Left lung (tissue), 14 donors: ENCODE measurements at places on chromosomes 1 and 21. TPM values are rescaled to one million over a fixed set of nuclear protein-coding genes. Genes with fewer than 3 reads are reported as not detected.

GRCh38 chr1:20660363-20660762, 806 bp downstream of the DDOST start:
- no peak for DNase-seq

DNA sequence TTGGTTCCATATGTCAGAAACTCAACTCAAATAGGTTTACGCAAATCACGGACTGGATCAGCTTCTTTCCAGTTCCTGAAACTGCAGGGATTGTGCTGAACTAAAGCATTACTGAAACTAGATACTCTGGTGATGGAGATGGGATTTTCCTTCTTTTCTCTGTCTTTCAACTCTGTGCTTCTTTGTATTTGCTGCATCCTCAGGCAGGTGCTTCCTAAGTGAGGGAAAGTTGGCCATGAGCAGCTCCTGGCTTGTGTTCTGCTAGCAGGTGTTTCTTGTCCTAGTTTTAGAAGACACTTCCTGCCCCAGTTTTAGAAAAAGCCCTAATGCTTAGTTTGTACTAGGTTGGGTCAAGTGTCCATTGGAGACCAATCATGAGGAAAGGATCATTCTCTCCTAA, 86.7 kb upstream of the USP24 start:
- DNase-seq: no peak

GRCh38 chr1:147225193-147225730, at the start of gene FMO5:
Gene FMO5 (minus strand): TSS chr1:147225339. CDS start chr1:147225029, 310 bp downstream.
- peak; percentile 81 for DNase-seq

DNA sequence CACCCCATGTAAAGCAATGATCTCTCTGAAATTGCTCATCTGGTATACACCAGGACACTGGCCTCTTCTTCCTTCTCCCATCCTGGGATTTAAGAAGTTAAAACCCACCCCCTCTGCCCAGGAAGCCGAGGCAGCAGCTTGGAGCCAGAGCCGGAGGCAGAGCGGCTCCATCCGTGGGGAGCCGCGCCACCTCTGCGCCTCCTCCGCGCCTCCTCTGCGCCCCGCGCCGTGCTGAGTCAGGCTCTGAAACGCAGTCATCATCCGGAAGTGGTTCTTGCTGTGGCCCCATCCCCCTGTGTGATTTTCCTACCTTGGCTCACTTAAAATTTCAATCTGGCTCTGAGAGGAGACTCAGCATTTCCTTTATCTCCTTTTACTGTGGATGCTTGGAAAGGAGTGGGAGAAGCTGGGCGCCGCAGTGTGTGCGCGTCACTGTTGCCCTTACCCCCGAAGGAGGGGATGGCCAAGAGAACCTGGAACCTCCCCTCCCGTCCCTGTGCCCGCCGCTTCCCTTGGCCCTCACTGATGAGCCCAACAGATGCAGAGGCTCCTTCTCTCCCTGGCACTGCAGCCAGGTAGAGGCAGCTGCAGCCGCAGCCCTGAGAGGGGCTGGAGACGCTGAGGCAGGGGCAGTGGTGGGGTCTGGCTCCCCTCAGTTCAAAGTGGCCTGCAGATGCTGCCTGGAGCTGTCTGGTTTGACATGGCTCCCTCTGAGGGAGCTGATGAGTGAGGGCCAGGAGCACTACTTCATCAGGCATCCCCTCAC, 15.3 kb upstream of the NPHP4 start:
- no peak for DNase-seq

OR10X1 gene
- not detected for polyA plus RNA-seq

ZNF593OS gene
- polyA plus RNA-seq: 1.1 TPM

TMEM240 gene
- polyA plus RNA-seq: 5.9 TPM

GPR3 gene
- polyA plus RNA-seq: 1.3 TPM

PDE9A gene
- 20.7 TPM for polyA plus RNA-seq

PRR9 gene
- not detected for polyA plus RNA-seq
